BJ (cell line): ENCODE measurements at places on chromosomes 12 and 14.

- DNase-seq: no peak
These were observed 16.4 kb upstream of the RNASE4 start for GRCh38 chr14:20667957-20668356.

DNA sequence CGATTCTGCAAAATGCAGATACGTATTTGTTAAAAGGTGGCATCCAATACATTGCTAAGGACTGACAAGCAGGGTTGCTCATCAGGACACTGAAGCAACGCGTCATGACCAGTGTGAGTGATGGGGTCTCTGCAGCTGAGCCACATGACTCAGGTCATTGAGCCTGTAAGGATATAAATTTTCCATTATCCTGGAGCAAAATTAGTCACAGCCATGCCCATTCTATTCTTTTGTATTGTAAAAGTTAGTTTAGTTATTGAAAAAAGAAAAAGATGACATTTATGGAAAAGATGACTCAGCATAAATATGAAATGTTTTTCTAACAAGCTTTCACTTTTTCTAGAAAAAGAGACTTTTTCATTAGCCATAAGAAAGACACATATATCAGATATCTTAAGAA is 268.0 kb upstream of the TMEM132C start:
- no peak for DNase-seq

DNA sequence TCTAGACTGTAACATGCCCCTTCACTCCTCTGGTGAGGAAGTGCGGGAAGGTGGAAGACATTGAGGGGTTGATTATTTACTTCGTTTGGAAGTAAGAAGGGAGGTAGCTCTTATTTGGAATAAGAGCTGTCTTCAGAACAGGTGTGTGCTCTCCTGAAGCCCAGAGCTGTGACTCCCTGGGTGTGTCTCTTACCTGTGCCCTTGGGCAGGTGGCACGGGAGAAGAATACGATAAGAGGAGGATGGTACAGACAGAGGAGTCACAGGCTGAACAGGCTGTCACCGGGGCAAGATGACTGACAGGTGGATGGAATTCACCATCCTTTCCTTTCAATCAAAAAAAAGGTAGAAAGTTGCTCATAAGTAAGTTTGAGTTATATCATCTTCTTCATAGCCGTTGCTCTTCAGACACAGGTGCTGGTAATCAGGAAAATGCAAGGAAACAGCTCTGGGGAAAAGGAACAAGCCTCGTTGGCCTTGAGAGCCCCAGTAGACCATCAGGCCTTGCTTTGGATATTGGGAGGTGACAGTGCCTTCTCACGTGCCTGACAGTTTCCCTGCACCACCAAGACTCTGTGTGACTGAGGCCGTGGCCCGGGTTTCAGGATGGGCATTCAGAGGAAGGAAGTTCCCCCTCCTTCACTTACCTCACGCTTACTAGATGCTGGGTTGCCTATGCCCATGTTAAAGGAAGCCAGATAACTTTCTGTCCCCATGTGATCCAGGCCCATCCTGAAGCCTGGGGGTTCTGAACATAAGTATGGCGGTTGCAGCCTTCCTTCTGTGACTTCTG is 120.4 kb downstream of the ETV6 start:
- DNase-seq: no peak

GRCh38 chr12:15276088-15276698 is 46.1 kb upstream of the PTPRO start:
- DNase-seq: no peak

DNA sequence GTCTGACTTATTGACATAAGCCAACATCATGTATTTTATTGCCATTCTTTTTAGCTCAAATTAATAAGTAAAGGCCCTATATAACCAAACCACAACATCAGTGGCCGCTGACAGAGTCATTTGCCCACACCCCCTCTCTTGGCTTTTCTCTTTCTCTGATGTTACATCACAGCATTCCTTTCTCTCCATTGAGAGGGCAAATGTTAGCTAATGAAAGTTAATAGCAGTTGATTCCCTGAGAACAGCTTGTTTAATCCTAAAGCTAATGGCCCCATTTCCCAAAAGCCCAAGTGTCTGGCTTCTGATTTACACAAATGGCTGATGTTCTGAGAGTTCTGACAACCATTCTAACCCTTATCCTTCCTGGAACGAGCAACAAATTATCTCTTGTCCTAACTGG is 308.8 kb downstream of the SNAPC1 start:
- no peak for DNase-seq

DNA sequence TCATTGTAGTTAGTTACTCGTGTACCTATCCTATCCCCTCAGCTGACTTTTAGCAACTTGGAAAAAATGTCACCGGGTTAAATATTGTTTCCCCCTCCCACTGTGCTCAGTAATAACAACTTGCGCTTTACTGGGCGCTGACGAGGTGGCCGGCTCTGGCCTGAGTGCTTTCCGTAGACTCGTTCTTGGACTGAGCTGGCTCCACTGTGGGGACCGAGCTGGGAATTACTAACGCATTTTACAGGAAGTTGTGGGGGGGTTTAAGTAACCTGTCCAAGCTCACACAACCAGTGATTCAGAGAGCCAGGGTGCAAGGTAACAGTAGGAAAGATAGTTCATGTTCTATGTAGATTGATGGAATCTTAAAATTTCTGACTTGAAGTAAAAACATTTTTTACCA is 82.5 kb upstream of the KICS2 start:
- no peak for DNase-seq
